ENCODE measurements at places on chromosomes 2 and 18.

- no peak for DNase-seq
Measured at GRCh38 chr2:227052879-227053278, 111.1 kb downstream of the COL4A4 start.

DNA sequence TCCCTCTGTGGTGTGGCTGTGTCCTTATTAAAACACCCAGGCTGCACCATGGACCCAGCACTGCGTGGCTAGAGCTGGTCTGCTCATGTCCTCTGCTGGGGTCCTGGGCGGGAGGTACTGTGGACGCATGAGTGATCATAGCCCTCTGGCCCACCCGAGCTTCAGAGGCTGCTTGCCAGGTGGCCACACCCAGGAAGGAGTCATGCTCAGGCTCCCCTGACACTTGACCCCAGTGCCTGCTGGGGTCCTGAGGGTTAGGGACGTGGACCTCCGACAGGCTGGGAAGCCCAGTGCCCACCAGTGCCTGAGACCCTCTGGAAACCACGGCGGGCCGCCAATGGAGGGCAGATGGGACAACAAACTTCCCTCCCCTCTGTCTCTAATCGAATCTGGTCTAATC lies 66.3 kb upstream of the HS6ST1 start:
- peak; percentile 47 for DNase-seq

- DNase-seq, result no peak
Measured at GRCh38 chr2:118539290-118539689, 308.2 kb downstream of the EN1 start.

- no peak for DNase-seq
Measured at GRCh38 chr2:37868866-37869265, 56.2 kb upstream of the RMDN2 start.

- DNase-seq, result peak; percentile 70
Measured at GRCh38 chr2:215772003-215772402, 241.3 kb downstream of the MREG start.

GRCh38 chr2:96764253-96764637 lies 3.5 kb downstream of the CNNM4 start:
- DNase-seq, result peak; percentile 87

- DNase-seq, result peak; percentile 47
Measured at GRCh38 chr2:219643788-219644398, 16.5 kb downstream of the SLC4A3 start.

DNA sequence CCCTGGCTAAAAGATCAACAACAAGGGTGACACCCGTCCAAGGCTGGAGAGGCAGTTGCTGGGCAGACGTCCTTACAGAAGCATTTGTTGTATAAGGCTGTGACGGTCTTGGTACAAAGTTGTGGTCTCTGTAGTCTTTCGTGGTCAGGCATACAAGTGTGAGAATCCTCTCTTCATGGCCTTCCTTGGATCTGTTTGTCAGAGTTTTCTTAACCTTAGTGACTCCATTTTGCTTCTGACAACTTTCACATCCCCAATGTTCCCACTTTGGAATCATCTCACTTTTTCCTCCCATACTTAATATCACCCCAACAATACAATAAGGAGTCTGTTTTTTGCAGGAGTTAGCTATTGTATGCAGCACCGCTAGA lies 72.7 kb upstream of the ZCCHC2 start:
- DNase-seq, result no peak

GRCh38 chr18:24500766-24501165 lies 40.3 kb downstream of the HRH4 start:
- no peak for DNase-seq

DNA sequence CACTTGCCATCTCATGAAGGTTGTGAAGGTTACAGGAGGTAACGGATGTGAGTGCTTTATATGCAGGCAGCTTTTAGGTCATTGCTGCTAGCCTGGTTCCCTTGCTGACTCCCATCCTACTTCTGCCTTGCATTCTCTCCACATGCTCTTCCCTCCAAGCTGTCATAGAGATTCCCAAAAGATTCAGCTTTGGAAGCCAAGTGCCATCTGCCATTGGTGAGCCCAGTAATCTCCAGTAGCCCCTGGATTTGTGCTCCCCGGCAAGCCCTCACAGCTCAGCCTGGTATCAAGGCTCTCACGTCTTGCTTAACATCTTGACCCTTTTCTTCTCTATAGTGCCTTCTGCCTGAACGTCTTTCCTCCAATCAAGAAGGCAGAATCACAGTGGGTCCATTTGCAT lies 61.6 kb downstream of the MYT1L start:
- no peak for DNase-seq

GRCh38 chr2:7986431-7986830 lies 695.4 kb upstream of the ID2 start:
- DNase-seq, result no peak

DNA sequence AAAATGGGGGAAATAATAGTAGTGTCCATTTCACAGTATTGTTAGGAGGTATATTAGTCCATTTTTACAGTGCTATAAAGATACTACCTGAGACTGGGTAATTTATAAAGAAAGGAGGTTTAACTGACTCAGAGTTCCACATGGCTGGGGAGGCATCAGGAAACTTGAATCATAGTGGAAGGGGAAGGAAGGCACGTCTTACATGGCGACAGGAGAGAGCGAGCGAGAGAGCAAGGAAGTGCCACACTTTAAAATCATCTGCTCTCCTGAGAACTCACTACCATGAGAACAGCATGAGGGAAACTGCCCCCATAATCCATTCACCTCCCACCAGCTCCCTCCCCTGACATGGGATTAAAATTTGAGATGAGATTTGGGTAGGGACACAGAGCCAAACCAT lies 23.4 kb downstream of the MGAT5 start:
- DNase-seq, result no peak

DNA sequence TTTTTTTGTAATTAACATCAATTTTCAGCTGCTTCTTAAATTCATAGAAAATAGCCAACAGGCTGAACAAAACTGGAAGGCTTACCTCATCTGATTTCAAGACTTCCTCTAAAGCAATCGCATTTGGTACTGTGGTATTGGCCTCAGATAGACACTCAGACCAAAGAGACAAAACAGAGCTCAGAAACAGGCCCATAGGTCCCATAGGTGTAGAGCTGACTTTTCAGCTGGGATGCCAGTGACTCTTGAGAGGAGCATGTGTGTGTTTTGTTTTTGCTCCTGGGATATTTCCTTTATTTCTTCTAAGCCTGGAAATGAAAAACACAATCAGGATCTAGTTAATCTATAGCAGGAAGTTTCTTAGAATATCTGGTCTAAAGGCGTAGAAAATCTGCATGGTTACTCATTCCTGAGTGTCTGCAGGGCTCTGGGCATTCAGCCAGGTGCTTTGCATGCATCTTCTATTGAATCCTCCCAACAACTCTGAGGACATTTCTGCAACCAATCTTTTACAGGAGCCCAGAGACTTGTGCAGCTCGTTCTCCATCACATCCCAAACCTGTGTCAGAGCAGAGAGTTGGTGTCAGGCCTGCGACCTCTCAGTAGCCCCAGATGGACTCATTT lies 190.8 kb downstream of the RTP5 start:
- peak; percentile 16 for DNase-seq

DNA sequence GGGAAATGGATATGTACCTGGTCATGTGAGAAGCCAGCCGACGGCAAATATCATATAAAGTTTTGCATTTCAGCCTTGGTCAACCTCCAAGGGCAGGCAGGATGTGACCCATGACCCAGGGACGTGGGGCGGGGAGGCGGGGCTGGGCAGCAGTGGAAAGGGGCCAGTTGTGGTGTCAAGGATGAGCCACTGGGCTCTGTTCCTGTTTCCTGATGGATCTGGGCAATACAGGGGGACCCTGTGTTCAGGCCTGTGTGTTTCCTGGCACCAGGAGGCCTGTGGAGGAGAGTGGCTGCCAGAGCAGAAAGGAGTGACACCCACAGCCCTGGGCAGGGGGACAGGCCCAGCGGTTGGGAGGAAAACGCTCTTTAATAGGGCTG lies 106.9 kb downstream of the GATA6 start:
- no peak for DNase-seq

GRCh38 chr2:118122594-118123281 lies 34.5 kb downstream of the INSIG2 start:
- DNase-seq, result no peak

DNA sequence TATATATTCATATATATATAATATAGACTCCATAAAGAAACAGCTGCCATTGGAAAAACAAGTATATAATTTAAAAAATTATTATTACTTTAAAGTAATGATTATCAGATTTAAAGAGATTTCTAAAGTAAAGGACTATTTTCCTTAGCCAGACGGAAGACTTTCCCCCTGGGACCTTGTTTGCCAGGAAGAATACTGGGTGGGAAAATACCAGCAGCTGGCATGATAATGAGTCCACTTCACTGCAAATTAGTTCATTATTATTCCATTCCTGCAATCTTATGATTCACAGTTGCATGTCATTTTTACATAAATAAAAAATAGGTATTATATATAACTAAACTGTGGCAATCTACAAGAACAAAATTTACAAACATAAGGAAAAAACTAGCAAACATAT lies 339.8 kb upstream of the CDH7 start:
- DNase-seq, result no peak

DNA sequence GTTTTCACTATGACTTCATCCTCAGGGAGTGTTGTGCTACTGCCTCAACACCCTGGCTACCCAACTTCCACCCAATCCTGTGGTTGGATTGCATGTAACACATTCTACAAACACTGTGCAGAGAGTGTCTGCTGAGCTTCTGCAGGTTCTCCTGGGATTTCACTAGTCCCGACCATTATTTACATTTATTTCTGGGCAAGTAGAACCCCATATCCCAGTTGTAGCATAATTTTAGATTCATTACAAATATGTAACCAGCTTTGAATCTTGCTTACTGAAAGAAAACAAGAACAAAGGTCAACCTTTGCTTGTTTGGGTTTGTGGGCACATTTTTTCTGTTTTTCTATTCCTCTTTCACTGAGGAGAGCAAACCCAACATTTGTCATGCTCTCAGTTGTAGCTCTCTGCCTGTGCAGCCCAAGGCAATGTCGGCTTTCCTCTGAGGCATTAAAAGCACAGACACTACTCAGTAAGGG lies 2036.1 kb upstream of the LRRTM1 start:
- DNase-seq, result peak; percentile 62

DNA sequence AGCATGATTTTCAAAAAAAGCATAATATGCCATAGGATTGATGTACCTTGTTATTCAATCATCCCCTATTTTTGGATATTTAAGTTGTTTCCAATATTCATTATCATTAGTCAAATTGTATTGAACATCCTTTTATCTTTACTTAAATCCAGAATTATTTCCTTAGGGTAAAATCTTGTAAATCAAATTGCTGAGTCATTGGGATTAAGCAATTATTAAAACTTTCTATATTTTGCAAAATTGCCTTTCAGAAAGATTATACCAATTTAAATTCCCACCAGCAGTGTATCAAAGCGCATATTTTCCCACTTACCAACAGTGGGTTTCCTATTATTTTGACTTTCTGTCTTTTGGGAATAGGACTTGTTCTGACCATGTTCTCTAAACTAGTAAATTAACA lies 159.3 kb downstream of the SS18 start:
- no peak for DNase-seq

- DNase-seq, result peak; percentile 29
Measured at GRCh38 chr2:71607151-71607889, 154.0 kb downstream of the DYSF start.

- peak; percentile 62 for DNase-seq
Measured at GRCh38 chr2:165627470-165627869, 158.0 kb downstream of the CSRNP3 start.

GRCh38 chr2:42882756-42883155 lies 90.4 kb upstream of the HAAO start:
- peak; percentile 6 for DNase-seq

- peak; percentile 76 for DNase-seq
Measured at GRCh38 chr2:9256570-9257043, 50.0 kb downstream of the ASAP2 start.

DNA sequence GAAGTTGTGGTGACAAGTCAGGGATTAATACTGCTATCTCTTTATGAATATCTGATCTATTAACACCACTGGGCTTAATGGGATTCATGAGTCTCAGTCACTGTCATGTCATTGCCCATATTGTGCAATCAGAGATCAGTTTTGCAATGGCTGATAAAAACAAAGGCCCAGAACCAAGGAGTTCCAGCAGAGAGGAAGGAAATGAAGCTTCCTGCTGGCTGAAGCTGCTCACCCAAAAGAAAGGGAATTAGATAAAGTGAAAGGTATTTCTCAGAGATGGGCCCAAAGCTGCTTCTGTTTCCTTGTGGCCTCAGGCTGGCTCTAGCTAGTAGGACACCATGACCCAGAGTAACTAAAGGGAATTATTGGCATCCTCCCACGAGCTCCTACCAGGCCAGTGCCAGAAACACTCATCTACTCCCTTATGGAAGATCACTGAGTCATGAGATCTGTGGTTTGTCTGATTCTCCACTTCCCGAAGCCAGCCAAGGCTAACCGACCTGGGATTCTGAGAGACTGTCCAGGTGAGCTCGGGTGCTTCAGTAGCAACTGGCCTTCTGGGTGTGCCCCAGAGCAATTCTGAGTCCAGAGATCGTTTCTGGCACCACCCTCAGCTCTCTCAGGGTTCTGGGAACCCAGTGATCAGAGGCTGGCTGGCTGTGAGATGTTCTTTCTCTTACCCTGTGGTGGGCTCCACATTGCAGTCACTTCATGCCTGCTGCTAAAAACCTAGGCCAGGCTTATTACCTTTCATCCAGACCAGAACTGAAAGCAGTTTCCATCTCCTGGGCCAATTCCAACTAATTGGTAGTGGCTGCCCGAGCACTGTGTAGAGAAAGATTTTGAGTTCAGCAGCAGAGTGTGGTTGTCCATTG lies 129.5 kb upstream of the PELI1 start:
- DNase-seq, result peak; percentile 92

DNA sequence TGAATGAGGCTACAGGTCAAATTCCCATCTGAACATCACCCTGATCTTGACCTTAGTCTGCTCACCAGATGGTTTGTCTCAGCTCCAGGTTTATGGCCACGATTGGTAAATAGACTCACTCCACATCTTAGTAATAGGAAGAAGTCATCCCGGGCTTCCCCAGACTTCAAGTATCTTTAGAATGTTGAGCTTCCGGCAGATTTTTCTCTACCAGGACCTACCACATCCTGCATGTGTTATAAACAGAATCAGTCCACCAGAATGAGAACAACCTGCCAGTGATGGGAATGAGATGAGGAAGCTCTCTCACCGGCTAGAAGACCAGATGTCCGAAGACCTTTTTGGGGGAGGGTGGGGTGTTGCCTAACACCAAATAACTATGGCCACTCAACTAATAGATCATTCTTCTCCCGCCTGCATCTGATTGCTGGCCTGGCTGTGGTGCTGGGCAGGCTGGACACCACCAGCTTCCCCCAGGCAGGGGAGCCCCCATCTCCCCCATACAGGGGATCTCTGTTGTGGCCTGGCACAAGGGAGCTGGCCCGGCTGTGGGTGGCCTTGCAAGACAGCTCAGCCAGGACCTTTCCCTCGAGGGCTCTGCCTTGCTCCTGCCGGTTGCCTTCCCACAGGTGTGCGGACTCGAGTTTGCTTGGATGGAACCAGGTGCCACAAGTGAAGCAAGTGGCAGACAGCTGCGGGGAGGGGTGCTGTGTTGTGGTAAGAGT lies 88.5 kb downstream of the SH3RF3 start:
- no peak for DNase-seq

Data from islet precursor cell (in vitro differentiated cells).